ENCODE measurements at places on chromosomes 6 and 20. TPM values are rescaled to one million over a fixed set of nuclear protein-coding genes. Genes with fewer than 3 reads are reported as not detected.

The ADGRG6 gene
- 5.4 TPM for total RNA-seq

The LZTS3 gene
- total RNA-seq, result 18.8 TPM

The VGLL2 gene
- total RNA-seq, result not detected

The SLC22A16 gene
- 0.50 TPM for total RNA-seq

The SLC13A3 gene
- total RNA-seq, result 0.36 TPM

The FAM162B gene
- 2.2 TPM for total RNA-seq

The SLC17A2 gene
- not detected for total RNA-seq

The PFDN4 gene
- 32.2 TPM for total RNA-seq

The HLA-DRA gene
- 113 TPM for total RNA-seq

The EEF1A2 gene
- total RNA-seq, result 0.36 TPM

The CYP24A1 gene
- not detected for total RNA-seq

The BCAS1 gene
- total RNA-seq, result not detected

The COL21A1 gene
- 2.9 TPM for total RNA-seq

The SLC2A10 gene
- total RNA-seq, result 15.1 TPM

DNA sequence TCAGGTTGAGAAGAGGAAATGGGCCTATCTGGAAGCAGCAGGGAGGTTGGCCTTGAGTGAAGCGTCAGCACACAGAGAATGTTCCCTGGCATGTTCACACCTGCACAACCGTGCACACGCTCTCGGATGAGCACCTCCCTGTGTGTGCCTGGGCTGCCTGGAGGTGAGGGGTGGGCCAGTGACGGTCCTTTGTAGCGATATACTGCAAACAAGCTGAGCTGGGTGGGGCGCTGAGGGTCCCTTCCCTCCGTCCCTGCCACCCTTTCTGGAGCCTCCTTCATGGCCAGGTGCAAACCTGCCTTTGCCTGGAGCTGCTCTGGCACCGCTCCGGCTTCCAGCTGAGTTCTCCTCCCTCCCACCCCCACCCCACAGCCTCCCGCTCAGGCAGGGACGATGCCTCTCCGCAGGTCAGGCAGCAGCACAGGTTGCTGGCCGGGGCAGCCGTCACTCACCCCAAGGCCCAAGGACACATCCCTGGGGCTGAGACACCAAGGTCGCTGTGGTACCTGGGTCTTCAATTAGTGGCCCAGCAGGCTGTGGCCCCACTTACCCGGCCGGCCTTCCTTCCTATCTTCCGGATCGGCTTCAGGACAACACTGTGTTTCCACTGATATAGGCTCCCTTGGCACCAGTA lies 111.6 kb downstream of the ERMARD start:
- no peak overlapping the region for H3K27ac ChIP-seq
- no peaks in the 10 kb centered on the region for H3K36me3 ChIP-seq
- peaks cover 5% of the 10 kb centered on the region for H3K4me1 ChIP-seq

GRCh38 chr20:53763707-53764414 lies 170.2 kb upstream of the ZNF217 start:
- no peaks in the 10 kb centered on the region for H3K36me3 ChIP-seq
- no peaks in the 10 kb centered on the region for H3K4me1 ChIP-seq
- H3K27me3 ChIP-seq, result no peaks in the 10 kb centered on the region
- H3K27ac ChIP-seq, result no peak overlapping the region

- H3K4me3 ChIP-seq, result no peak overlapping the region
- H3K27me3 ChIP-seq, result no peaks in the 10 kb centered on the region
- no peak for DNase-seq
- no peak overlapping the region for H3K27ac ChIP-seq
- H3K36me3 ChIP-seq, result no peaks in the 10 kb centered on the region
These were observed 7.7 kb upstream of the HTR1B start for GRCh38 chr6:77470983-77471382.

DNA sequence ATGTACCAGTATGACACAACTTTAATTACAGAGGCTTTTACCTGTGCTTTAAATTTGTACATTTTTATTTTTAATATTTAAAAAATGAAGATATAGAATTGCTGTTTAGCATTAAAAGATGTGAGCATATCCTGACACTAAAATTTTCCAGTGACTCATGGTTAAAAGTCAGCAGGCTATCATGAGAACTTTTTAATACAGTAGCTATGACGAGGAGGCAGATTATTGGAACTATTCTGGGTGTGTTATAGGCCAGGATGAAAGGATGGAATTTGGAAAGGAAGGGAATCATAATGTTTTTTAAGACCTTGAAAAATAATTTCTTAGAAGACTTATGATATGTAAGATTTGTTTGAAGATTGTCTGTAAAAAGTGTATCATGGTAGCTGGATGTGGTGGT lies 91.0 kb downstream of the GFRA4 start:
- no peak for DNase-seq
- H3K4me1 ChIP-seq, result no peaks in the 10 kb centered on the region
- no peaks in the 10 kb centered on the region for H3K27me3 ChIP-seq
- H3K36me3 ChIP-seq, result no peaks in the 10 kb centered on the region
- H3K27ac ChIP-seq, result no peak overlapping the region

DNA sequence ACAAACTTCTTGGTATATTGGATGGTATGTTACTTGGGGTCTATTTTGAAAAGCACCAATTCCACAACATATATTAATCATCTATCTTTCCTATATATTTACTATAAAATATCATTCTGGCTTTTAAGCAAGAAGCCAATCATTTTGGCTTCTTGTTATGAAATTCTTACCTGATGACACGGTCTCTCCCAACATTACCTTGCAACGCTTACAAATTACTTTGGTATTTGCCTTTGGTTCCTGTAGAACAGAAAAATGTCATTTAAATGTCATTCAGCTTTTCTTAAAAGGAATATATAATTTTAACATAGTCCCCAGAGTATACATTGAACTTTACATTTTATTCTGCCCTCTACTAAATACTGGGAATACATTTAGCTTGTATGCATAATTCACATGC lies 27.4 kb downstream of the UBE3D start:
- no peaks in the 10 kb centered on the region for H3K27me3 ChIP-seq
- DNase-seq, result no peak
- no peaks in the 10 kb centered on the region for H3K36me3 ChIP-seq
- no peaks in the 10 kb centered on the region for H3K4me1 ChIP-seq
- H3K27ac ChIP-seq, result no peak overlapping the region
- no peak overlapping the region for H3K4me3 ChIP-seq

DNA sequence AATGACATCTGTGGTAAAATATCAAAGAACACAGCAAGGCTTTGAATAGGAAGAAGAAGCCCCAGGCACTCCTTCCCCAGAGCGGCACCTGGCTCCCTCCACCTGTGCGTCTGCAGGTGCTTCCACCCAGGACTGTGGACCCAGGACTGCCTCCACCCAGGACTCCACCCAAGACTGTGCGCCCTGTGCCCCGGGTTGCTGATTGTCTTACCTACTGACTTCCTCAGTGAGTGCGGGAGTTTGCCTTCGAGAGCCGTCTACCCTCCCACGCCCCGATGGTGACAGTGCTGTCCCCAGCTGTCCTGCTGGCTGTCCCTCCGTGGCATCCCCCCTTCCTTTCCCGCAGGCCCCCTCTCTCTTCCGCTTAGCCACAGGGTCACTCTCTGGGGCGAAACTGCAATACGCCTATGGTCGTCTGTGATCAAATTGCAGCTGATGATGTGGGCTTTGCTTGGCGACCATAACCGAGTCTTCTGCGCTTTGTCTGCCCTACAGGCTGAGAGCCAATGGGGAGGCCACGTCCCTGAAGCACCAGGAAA lies 52.1 kb downstream of the IRF4 start:
- no peaks in the 10 kb centered on the region for H3K36me3 ChIP-seq
- DNase-seq, result no peak
- H3K27me3 ChIP-seq, result no peaks in the 10 kb centered on the region
- no peak overlapping the region for H3K4me3 ChIP-seq

DNA sequence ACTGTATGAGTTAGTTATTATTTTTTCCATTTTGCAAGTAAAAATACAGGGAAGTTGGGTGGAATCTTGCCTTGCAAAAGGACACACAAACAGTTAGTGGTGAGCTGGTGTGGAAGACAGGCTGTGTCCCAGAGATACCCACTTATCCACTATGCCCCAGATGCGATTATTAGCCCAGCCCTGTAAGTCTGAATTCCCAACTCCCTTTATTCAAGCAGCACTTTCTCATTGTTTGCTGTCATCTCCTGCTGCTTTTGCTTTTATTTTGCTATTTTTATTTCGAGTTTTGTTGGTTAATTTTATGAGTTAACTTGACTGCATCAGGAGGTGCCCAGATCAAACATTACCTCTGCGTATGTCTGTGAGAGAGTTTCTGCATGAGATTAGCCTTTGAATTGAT lies 239.4 kb downstream of the DOK5 start:
- H3K4me1 ChIP-seq, result no peaks in the 10 kb centered on the region
- no peak for DNase-seq
- H3K27me3 ChIP-seq, result no peaks in the 10 kb centered on the region
- no peak overlapping the region for H3K27ac ChIP-seq

GRCh38 chr20:8757146-8757545 lies 311.7 kb upstream of the PLCB4 start:
- H3K4me1 ChIP-seq, result peaks cover 2% of the 10 kb centered on the region
- no peaks in the 10 kb centered on the region for H3K27me3 ChIP-seq
- H3K4me3 ChIP-seq, result no peak overlapping the region
- no peak overlapping the region for H3K27ac ChIP-seq

- H3K36me3 ChIP-seq, result no peaks in the 10 kb centered on the region
- H3K27ac ChIP-seq, result no peak overlapping the region
- no peaks in the 10 kb centered on the region for H3K27me3 ChIP-seq
- H3K4me3 ChIP-seq, result no peak overlapping the region
- no peak for DNase-seq
These were observed 456.8 kb upstream of the CHD6 start for GRCh38 chr20:42074944-42075343.

DNA sequence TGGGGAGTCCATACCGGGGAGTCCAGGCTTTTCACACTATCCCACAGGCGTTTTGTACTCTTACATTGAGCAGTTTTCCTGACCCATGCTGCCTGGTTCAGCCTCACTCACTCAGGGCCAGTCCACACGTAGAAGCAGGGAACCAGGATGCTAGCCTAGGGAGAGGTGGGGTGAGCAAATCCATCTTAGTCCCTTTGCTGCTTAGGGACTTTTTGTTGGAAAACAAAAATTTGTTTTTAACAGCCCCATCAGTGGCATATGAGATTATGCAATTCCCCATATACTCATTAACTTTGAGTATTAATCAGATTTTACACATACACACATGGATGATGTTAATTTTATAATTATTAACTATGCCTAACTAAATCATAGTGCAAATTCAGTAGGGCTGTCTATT lies 84.2 kb downstream of the EZR start:
- H3K4me3 ChIP-seq, result no peak overlapping the region
- DNase-seq, result no peak
- no peaks in the 10 kb centered on the region for H3K27me3 ChIP-seq
- no peak overlapping the region for H3K27ac ChIP-seq
- H3K36me3 ChIP-seq, result no peaks in the 10 kb centered on the region

DNA sequence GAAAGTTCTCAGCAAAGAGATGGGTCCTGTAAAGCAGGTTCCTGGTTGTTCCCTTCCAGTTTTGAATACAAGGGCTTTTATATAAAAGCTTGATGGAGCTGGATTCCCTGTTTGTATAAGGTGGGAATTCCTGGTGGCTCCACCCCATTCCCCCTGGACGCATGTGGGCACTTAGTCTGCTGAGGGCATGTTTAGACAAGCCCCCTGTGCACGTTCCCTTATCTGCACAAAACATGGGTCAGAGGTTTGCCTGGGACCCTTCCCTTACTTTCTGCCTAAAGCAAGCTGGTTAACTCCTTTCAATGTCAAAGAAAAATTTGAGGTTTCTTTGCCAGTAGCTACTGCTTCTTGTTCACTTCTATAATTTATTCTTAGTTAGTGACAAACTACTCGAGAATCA lies 181.1 kb downstream of the BCKDHB start:
- H3K36me3 ChIP-seq, result no peaks in the 10 kb centered on the region
- no peak overlapping the region for H3K4me3 ChIP-seq
- no peak for DNase-seq

DNA sequence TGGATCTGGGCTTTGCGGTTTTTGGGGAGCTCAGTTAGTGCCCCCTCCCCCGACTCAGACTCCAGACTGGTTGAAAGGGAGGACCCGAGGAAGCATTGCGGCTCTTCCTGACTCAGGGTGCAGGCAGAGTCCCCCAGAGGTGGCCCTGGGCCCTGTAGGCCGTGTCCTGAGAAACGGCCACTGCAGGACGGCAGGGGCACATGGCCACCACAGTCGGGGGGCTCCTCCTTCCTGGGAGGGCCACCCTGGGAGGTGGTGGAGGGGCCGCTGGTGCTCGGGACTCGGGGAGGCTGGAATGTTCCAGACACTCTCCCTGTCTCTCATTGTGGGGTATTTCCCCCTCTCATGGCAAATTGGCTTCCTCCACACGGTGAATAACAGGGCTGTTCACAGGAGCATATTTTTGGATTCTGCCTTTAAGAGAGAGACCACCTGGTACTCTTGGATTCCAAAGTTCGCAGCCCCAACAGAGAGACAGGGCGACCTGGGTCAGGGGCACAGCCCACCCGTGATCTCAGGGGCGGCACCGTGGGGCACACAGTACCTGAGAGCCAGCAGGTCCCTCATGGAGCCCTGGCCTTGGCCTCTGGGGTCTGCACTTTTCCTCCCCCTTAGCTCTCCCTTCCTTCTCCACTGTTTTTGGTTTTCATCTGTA lies 35.7 kb downstream of the FRMD1 start:
- no peak overlapping the region for H3K27ac ChIP-seq
- H3K4me3 ChIP-seq, result no peak overlapping the region
- H3K36me3 ChIP-seq, result no peaks in the 10 kb centered on the region
- peaks cover 7% of the 10 kb centered on the region for H3K4me1 ChIP-seq
- H3K27me3 ChIP-seq, result no peaks in the 10 kb centered on the region

DNA sequence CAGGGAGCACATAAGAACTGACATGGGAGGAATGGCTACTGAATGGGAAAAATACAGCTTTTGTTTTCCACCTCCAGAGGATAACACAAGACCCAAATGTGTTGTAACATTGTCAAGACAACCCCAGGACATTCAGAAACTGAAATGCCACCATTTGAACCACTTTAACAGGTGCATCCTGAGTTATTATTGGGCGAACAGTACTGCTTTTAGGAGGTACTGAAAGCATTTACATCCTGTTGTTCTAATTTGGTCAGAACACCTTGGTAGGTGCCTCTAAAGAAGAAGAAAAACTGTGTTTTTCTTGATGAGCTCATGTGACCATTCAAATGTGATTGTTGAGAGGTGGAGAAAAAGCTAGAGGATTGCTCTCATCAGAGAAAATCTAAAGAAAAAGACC lies 6.4 kb upstream of the TXNDC5 start:
- H3K4me3 ChIP-seq, result no peak overlapping the region
- peaks cover 7% of the 10 kb centered on the region for H3K4me1 ChIP-seq
- H3K36me3 ChIP-seq, result no peaks in the 10 kb centered on the region
- H3K27me3 ChIP-seq, result no peaks in the 10 kb centered on the region
- no peak for DNase-seq

DNA sequence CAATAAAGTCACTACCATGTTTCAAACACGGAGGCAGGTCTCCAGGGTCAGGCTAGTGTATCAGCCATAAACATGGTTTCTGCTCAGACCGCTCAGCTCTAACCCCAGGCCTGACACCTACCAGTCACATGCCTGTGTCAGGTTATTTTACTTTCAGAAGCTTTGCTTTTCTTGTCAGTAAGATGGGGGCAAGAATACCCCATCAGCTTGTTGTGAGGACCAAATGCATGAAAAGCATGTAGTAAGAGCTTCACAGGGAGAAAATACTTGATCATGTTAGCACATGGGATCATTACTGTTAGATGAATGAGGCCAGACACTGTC lies 65.2 kb upstream of the PIM1 start:
- DNase-seq, result no peak
- peaks cover 20% of the 10 kb centered on the region for H3K4me1 ChIP-seq
- no peaks in the 10 kb centered on the region for H3K27me3 ChIP-seq
- no peaks in the 10 kb centered on the region for H3K36me3 ChIP-seq
